ENCODE measurements at places on chromosomes 5 and 9. TPM values are rescaled to one million over a fixed set of nuclear protein-coding genes. Genes with fewer than 3 reads are reported as not detected.

DNA sequence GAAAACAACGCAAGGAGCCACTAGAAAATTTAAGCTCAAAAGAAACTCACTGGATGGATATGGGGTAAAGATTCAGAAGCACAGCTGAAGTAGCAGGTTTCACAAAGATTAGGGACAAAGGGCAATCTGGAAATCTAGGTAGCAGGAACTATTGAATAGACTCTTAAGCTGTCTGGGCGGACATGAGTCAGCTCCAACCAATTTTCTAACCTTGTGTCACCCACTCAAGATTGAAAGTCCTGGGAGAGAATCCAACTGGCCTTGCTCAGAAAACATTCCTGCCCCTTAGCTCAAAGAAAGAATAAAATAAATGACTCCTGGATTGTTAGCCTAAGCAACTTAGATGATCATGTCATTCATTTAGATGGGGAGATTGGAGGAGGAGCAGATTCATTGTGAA, 69.2 kb downstream of the STK32A start:
- DNase-seq = no peak
- H3K36me3 ChIP-seq = no peaks in the 10 kb centered on the region
- no peaks in the 10 kb centered on the region for H3K27me3 ChIP-seq

- no peaks in the 10 kb centered on the region for H3K27me3 ChIP-seq
- H3K36me3 ChIP-seq = no peaks in the 10 kb centered on the region
- no peaks in the 10 kb centered on the region for H3K4me1 ChIP-seq
- H3K27ac ChIP-seq = no peak overlapping the region
Measured at GRCh38 chr9:18550286-18550685, 76.3 kb downstream of the ADAMTSL1 start.

The SREK1 gene
- 294 TPM for total RNA-seq

GRCh38 chr5:95644351-95645042, 2.1 kb upstream of the RFESD start:
- no peaks in the 10 kb centered on the region for H3K27me3 ChIP-seq
- H3K36me3 ChIP-seq = no peaks in the 10 kb centered on the region
- H3K27ac ChIP-seq = peak overlapping the region; percentile 7
- peak; percentile 63 for DNase-seq
- peaks cover 9% of the 10 kb centered on the region for H3K4me1 ChIP-seq
- no peak overlapping the region for H3K4me3 ChIP-seq

- H3K36me3 ChIP-seq = no peaks in the 10 kb centered on the region
- no peaks in the 10 kb centered on the region for H3K4me1 ChIP-seq
- H3K27ac ChIP-seq = no peak overlapping the region
Measured at GRCh38 chr5:150989695-150990094, 30.7 kb upstream of the GPX3 start.

The ZCCHC7 gene
- 20.0 TPM for total RNA-seq

- no peak overlapping the region for H3K4me3 ChIP-seq
- H3K36me3 ChIP-seq = no peaks in the 10 kb centered on the region
- H3K4me1 ChIP-seq = no peaks in the 10 kb centered on the region
- DNase-seq = no peak
- H3K27ac ChIP-seq = no peak overlapping the region
Measured at GRCh38 chr5:125056671-125057485, 310.4 kb upstream of the ZNF608 start.

DNA sequence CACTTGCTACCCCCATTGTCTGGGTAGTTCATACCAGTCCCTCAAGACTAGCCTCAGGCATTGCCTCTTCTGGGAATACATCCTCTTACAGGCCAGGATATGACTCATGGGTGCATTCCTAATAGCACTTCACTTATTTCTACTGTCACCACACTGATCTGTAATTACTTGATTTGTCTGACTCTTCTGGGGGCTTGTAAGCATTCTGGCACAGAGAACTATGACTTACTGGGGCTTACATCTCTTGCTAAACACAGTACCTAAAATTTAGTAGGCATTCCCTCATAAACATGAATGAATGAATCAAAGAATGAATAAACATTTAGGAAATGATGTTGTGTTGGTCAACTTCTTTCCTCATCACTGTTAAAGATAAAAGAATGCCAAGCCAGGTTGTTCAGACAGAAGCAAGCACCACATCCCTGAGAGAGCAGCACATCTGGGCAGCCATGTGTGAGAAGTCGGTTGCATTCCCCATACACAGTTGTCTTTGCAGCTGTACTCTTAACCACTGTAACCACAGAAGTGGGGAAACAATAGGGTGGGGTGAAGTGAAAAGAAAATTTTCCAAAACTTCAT, 27.6 kb downstream of the IL7R start:
- H3K27ac ChIP-seq = no peak overlapping the region
- H3K4me1 ChIP-seq = peaks cover 5% of the 10 kb centered on the region
- DNase-seq = no peak

The DAPK1 gene
- total RNA-seq = 250 TPM

DNA sequence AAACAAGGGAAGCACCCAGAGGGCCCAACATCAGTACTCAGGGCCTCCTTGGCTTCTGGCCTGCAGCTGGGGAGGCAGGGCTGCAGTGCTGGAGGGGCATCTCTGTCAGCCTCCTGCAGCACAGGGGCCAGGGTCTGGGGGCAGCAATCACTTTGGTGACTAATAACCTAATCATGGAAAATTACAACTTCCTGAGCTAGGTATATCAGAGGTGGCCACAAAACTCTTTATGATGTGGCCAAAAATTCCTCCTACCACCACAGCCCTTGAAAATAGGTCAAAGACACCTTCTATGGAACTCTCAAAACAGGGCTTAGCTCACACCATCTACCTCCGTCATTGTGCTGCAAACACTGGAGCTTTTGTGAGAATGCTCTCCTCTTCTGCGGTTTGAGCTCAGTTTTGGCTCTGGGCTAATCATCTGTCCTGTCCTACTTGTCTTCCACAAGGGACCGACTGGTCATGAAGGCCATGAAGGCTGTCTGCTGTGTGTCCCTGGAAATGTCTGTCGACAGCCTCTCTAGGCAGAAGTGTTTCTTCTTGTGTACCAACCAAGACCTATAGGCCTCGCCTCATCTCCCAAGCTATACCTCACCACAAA, 28.6 kb downstream of the CSF2 start:
- peaks cover 23% of the 10 kb centered on the region for H3K4me1 ChIP-seq
- H3K27me3 ChIP-seq = no peaks in the 10 kb centered on the region
- H3K36me3 ChIP-seq = no peaks in the 10 kb centered on the region
- H3K27ac ChIP-seq = no peak overlapping the region
- no peak overlapping the region for H3K4me3 ChIP-seq

- peak overlapping the region; percentile 54 for H3K27ac ChIP-seq
- DNase-seq = peak; percentile 62
- no peak overlapping the region for H3K4me3 ChIP-seq
- H3K4me1 ChIP-seq = no peaks in the 10 kb centered on the region
- no peaks in the 10 kb centered on the region for H3K27me3 ChIP-seq
- peaks cover 21% of the 10 kb centered on the region for H3K36me3 ChIP-seq
Measured at GRCh38 chr9:127505396-127506116, 54.2 kb downstream of the LRSAM1 start.

DNA sequence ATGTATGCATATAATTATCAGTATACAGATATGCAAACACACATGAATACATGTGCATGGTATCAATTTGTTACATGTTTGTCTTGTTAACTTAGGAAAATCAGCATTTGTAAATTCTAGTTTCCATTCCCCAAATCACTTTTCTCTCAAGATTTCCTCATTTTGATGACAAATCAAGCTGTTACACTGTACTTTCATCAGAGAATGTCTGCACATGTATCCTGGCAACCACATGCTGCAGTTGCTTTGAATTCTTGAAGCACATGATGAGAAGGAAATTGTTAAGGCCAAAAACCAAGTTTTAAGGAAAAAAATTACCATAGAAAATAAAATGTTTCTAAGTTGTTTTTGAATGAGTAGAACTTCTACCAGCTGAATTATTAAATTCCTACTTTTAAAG, 1834.5 kb downstream of the EFNA5 start:
- H3K4me1 ChIP-seq = no peaks in the 10 kb centered on the region
- H3K27me3 ChIP-seq = no peaks in the 10 kb centered on the region
- DNase-seq = no peak
- no peaks in the 10 kb centered on the region for H3K36me3 ChIP-seq

Data from upper lobe of left lung (tissue), 6 donors.